Effector memory CD4-positive, alpha-beta T cell (primary cell): ENCODE measurements at places on chromosomes 11 and 22.

GRCh38 chr11:405954-406795 is 8.6 kb downstream of the SIGIRR start:
- no peak for DNase-seq

DNA sequence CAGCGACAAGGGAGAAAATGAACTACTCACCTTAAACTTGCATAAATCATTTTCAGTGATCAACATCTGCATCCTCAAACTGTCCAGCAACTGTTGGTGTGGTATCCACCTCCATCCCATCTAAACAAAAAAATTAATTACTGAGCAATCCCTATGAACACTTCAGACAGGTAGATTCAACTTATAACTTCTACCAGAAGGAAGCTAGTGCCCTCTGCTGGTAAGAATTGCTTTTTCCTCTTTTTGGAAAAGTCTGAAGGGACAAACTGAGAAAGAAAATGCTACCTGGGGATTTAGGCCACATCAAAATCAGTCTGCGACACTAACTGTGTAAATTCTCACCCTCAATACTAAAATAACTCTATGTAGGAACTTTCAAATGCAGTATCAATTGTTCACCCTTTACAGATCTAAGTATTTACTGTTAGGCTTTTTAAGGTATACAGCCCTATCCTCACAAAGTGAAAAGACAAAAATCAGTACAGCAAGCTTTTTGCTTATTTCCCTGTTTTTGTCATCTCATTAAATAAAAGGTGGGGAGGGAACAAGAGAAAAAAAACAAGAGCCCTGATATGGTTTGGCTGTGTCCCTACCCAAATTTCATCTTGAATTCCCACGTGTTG is 17.9 kb downstream of the CLNS1A start:
- no peak for DNase-seq

GRCh38 chr22:47624252-47625012 is 862.0 kb downstream of the TBC1D22A start:
- DNase-seq, result no peak

- no peak for DNase-seq
Measured at GRCh38 chr22:48346911-48347310, 1480.8 kb downstream of the BRD1 start.

DNA sequence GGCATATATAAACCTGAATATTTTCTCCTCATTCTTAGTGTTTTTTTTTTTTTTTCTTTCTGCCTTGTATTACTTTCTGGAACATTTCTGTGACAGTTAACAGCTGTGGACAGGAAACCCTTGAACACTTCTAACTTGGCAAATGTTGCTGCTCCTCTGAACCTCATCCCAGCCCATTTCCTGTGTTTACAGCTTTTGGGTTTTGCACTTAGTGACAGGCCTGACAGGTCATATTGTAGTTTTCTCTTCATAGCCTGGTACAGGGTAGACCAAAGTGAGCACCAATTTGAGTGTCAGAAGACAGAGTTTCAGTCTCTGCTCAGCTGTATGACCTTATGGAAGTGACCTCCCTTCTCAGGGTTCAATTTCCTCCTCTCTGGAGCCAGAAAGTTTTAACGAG is 91.6 kb downstream of the STIM1 start:
- peak; percentile 26 for DNase-seq

GRCh38 chr11:92272651-92273050 is 48.0 kb downstream of the FAT3 start:
- no peak for DNase-seq

- DNase-seq, result no peak
Measured at GRCh38 chr11:68948496-68948895, 32.3 kb downstream of the MRGPRD start.

DNA sequence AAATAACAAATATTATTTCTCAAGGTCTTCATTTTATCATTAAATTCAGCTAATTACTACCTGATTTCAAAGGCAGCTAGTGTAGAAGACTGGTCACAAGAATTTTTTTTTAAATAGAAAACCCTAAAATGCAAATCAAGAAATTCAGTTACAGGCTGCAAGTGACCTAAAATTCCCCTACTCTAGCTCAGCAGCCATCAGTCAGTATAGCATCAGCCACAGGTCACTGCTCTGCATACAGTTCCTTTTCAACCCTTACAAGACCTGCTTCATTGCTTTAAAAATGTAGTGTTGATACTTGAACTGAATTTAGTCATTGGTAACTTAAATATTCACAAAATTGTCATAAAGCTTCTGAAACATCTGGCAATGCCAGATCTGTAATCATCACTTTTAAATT is 9.5 kb upstream of the B3GNT6 start:
- DNase-seq, result no peak

- no peak for DNase-seq
Measured at GRCh38 chr22:49884503-49885260, 31.0 kb downstream of the ZBED4 start.

DNA sequence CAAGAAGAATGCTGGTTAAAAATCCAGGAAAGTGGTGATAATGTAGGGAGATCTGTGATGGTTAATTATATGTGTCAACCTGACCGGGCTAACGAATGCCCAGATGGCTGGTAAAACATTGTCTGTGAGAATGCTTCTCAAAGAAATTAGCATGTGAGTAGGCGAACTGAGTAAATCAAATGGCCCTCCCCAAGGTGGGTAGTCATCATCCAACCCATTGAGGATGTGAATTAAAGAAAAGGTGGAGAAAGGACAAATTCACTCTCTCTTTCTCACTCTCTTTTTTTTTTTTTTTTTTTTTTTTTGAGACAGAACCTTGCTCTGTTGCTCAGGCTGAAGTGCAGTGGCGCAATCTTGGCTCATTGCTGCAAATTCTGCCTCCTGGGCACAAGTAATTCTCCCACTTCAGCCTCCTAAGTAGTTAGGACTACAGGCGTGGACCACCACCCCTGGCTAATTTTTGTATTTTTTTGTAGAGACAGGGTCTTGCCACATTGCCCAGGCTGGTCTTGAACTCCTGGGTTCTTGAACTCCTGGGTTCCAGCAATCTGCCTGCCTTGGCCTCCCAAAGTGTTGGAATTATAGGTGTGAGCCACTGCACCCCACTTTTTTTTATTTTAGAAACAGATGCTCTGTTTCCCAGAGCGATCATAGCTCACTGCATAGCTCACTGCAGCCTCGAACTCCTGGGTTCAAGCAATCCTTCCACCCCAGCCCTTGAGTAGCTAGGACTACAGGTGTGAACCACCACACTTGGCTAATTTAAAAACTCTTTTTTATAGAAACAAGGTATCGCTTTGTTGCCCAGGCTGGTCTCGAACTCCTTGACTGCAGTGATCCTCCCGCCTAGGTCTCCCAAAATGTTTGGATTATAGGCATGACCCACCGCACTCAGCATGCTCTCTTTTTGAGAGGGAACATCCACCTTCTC is 22.0 kb upstream of the P2RY6 start:
- DNase-seq, result no peak

- DNase-seq, result no peak
Measured at GRCh38 chr11:35165030-35165422, 26.1 kb downstream of the CD44 start.

GRCh38 chr11:130243816-130244215 is 70.9 kb downstream of the ZBTB44 start:
- DNase-seq, result no peak

GRCh38 chr11:124535552-124536232 is 7.8 kb downstream of the OR8B12 start:
- DNase-seq, result no peak
